ENCODE measurements at places on chromosomes 13 and 19.
A peak's percentile ranks its signal among the peaks of the same experiment; 100 is the strongest.

DNA sequence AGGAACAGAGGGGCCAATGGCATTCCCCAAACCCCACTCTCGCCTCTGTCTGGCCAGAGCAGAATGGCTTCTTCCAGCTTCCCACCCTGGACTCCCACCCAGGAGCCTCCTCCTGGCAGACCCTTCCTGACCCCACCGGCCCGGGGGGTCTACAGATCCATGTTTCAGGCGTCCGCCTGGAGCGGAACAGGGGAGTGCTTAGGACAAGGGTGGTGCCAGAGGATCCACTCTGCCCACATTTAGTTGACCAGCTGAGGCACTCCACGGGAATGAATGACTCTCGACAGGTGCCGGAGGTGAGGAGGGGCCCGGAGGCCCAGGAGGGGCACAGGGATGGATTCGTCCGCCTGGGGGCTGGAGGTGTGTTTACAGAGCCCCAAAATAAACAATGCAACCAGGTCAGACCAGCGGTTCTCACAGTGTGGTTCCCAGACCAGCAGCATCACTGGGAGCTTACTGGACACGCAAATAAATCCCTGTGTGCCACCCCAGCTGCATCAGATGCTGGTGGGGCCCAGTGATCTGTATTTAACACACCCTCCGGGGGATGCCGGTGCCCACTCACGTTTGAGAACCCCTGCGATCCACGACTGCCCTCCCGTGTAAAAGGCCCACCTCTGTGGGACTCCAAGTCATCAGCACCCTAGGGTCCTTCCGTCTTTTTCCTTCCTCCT, 15.1 kb upstream of the NCCRP1 start:
- DNase-seq, result no peak

- no peak for DNase-seq
Measured at GRCh38 chr13:21147827-21148226, 28.5 kb downstream of the SKA3 start.

GRCh38 chr19:5826531-5827341, 12.8 kb downstream of the FUT6 start:
- no peak for DNase-seq

DNA sequence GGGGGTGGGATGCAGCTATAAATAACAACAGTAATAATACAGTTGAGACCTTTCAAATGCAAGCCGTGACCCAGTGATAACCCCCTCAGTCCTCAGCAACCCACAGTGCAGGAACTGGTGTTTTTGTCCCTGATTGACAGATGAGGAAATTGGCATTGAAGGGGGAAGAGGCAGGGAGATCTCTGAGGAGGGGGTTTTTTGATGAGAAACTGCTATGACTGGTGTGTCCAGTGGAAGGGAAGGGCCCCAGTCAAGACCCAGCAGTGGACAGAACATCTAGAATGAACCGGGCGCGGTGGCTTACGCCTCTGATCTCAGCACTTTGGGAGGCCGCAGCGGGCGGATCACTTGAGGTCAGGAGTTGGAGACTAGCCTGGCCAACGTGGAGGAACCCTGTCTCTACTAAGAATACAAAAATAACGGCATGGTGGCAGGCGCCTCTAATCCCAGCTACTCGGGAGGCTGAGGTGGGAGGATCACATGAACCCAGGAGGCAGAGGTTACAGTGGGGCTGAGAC, 1.9 kb downstream of the MAP1S start:
- no peak for DNase-seq

DNA sequence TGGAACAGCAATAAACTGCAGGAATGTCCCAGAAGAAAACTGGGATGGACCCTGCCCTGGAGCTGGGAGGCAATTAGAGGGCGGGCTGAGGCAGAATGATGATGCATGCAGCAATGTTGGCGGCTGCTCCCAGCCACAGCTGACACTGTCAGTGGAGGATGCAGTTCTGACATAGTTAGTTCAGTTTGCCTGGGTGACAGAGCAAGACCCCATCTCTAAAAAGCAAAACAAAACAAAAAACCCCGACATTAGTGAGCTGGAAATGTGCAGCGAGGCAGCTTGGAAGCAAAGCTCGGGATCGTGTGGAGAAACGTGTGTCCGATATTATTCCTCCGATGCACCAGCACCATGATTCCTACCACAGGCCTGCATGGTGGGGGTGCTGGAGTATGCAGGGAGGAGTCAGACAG, 110.1 kb upstream of the UQCRFS1 start:
- DNase-seq, result no peak

DNA sequence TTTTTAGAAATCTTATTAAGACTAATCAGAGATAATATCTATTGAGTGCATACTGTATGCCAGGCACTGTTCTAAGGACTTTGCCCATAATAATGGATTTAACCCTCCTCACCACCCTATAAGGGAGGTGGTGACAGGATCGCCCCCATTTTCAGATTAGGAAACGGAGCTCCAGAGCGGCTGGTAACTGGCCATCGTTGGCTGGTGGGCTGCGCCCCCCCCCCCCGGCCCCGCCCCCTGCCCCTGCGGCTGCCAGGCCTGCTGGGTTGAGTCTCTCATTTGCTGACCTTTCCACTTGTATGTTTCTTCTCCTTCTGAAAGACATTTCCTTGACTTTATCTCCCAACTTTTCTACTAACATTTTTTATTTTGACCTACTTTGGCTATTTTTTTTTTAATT, 8.5 kb downstream of the ARHGEF7 start:
- DNase-seq, result no peak

DNA sequence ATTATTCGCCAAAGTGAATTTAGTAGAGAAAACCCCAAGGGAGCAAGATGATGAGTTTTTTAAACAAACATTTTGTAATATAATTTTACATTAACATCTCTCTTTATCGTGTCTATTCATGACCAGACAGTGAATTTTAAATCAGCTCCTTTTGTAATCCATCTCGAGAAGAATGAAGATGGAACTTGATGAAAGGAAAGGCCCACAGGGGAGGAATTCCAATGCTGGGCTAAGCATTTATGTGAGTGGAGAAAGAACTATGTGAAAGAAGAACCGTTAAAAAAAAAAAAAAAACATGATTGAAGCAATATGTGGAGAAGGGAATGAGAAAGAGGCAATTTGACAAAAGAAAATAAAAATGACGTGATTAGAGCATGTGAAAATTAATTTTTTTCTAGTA, 170.6 kb downstream of the KCTD12 start:
- no peak for DNase-seq

GRCh38 chr19:33467851-33468250, 53.7 kb downstream of the PEPD start:
- DNase-seq, result no peak

GRCh38 chr13:104715111-104715510, 1648.9 kb upstream of the SLC10A2 start:
- DNase-seq, result no peak

DNA sequence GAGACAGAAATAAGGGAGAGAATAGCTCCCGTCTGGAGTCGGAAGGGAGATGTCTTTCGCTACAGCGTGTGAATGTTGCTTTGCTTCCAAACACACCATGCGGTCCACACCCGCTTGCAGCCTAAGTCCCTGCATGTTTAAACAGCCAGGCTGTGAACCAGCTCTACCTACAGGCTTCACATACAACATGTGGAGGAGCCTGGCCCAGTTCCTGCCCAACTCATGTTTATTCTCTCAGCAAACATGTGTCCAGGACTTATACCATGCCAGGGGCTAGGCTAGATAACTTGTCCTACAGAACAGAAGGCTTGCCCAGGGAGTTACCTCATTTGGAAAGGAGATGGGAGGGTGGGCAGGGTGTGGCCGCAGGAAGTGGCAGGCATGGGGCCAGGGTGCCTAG, 181.5 kb downstream of the FOXO1 start:
- no peak for DNase-seq

DNA sequence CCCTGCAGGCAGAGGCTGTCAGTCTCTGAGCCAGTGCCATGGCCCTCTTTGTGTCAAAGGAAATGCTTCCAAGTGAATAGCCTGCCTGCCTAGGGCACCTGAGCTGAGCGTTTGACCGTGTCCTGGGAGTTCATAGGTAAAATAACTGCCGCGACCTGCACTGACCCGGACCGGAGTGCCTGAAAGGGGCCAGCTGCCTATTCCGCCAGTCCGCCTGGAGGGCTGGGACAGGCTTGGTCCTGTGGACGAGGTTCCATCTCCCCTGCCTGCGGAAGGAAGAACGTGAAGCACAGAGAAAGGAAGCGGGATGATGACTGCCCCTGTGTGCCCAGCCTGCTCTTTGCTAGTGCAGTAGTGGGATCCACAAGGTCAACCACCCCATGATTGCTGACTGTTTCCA, 17.5 kb upstream of the ZNF492 start:
- no peak for DNase-seq

GRCh38 chr13:67134417-67135129, 95.6 kb downstream of the PCDH9 start:
- DNase-seq, result no peak

DNA sequence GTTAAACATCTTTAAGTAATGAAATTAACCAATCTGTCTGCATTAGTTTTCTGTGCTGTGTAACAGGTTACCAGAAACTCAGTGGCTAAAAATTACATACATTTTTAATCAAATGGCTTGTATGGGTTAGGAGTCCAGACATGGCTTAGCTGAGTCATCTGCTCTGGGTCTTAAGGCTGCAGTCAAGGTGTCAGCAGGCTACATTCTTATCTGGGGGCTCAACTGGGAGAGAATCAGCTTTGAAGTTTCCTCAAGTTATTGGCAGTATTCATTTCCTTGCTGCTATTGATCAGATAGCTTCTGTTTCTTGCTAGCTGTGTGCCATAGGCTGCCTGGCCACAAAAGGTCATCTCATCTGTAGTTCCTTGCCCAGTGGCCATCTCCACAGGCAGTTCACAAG, 1163.0 kb downstream of the DIAPH3 start:
- DNase-seq, result no peak

DNA sequence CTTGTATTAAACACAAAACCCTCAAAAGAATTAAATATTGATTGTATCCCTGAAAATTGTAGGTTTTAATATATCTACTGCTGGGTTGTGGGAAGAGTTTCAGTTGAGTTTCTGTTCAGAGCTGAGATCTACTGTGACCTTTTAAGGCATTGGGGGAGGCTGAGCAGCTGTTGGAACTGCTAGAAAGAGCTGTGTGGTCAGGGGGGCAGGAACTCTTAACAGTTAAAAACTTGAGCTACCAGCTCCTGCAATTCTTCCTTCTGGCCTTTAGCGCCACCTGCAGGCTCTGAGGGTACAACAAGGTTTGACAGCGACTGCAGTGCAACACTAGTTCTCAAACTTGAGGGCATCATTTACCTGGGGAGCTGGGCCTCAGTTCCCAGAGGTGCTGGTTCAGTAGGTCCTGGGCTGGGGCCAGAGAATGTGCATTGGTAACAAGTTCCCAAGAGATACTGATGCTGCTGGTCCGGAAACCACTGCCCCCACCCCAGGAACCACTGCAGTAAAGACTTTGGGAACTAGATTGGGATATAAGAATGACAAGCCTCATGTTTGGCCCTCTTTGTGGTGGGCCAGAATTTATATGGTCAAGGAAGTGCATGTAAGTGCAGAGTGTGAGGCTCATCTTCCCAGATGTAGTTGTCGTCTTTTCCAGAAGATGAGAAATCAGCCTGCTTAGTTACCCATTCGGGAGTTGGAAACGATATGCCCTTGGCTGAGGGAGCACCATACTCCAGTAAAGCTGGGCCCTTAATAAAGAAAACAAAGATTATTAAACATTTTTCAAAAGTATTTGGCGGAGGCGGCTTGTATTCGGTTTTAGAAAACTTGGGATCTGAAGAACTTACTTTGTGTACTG, 2.6 kb downstream of the RNASEH2B start:
- DNase-seq, result peak; percentile 86

GRCh38 chr13:20195801-20196200, 3.1 kb upstream of the GJB2 start:
- DNase-seq, result no peak

GRCh38 chr19:14943601-14944000, 2.3 kb downstream of the OR7C2 start:
- no peak for DNase-seq

DNA sequence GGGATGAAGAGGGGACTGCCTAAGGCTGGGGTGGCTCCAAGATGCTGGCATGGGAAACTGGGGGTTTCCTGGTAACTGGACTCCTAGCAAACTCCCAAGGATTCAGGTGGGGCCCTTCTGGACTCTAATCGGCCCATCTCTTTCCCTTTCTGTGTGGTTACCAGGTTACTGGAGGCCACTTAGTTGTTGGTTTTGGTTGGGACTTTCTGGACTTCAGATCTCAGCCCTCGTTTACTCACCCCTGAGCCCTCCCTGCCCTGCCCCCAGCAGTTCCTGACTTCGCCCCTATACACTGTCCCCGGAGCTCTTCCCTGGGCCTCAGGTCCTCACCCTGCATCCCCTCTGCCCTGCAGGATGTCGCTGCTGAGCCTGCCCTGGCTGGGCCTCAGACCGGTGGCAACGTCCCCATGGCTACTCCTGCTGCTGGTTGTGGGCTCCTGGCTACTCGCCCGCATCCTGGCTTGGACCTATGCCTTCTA, 328 bp downstream of the CYP4F12 start:
- DNase-seq, result no peak

- no peak for DNase-seq
Measured at GRCh38 chr13:93216122-93216521, 10.5 kb upstream of the GPC6 start.

DNA sequence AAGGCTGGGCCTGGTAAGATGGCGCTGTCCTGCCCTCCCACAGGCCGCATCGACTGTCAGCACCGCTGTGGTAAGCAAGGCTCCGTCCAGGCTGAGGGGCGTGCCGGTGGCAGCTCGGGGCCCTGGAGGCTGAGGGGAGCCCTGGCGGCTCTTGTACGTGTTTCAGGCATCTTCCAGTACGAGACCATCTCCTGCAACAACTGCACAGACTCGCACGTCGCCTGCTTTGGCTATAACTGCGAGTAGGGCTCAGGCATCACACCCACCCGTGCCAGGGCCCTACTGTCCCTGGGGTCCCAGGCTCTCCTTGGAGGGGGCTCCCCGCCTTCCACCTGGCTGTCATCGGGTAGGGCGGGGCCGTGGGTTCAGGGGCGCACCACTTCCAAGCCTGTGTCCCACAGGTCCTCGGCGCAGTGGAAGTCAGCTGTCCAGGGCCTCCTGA, 1.2 kb downstream of the IZUMO4 start:
- no peak for DNase-seq

GRCh38 chr19:49712397-49712859, 21.5 kb downstream of the CPT1C start:
- no peak for DNase-seq

- DNase-seq, result no peak
Measured at GRCh38 chr13:79740991-79741390, 260.0 kb downstream of the NDFIP2 start.

DNA sequence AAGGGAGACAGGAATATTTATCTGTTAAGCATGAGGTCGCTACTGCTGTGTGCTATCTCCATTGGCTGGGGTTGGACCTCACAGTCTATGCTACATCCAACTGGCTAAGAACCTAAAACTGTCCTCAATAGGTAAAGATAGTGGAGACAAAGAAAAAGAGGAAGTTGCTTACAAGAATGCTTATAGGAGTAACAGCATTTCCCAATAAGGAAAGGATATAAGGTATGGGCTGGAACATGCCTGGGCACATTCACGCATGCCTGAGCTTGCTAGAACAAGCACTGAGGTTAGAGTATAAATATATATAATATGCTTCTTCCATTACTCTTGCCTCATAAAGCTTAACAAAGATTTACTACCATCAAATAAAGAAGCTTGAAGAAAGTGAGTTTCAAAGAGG, 47.9 kb upstream of the CEACAM21 start:
- DNase-seq, result no peak

GRCh38 chr13:67267136-67267535, 37.0 kb upstream of the PCDH9 start:
- no peak for DNase-seq

Data from stimulated activated CD8-positive, alpha-beta memory T cell treated with anti-CD3 and anti-CD28 coated beads, Interleukin-4, amount 100 ng/mL, for 1 hour (primary cell).